Activated effector memory CD4-positive, alpha-beta T cell treated with Interleukin-2 at 50 U/mL for 16 hours (primary cell): ENCODE measurements at places on chromosomes 5 and 9.

DNA sequence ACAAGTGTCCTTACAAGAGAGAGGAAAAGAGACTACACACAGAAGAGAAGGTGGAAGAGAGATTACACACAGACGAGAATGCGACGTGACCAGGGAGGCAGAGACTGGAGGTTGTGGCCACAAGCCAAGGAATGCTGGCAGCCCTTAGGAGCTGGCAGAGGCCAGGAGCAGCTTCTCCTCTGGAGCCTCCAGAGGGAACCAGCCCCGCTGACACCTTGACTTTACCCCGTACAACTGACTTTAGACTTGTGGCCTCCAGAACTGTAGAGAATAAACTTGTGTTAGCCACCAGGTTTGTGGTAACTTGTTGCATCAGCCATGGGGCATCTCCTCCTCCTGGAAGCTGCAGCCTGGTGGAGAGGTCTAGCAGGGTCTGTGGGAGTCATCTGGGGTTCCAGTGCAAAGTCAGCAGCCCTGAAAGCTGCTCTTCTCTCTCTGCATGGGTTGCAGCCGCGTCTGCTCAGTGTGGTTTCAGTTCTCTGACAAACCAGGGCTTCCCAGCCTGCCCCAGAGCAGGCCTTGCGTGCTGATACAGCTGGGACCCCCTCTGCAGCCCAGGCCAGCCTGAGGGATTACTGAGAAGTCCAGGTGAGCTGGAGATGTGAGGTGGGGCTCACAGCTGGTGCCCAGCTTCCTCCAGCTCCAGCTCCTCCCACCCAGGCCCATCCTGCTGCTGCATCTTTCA lies 30.8 kb upstream of the CNOT6 start:
- no peak for DNase-seq

- DNase-seq, result no peak
Measured at GRCh38 chr9:36698984-36699383, 126.3 kb downstream of the MELK start.

DNA sequence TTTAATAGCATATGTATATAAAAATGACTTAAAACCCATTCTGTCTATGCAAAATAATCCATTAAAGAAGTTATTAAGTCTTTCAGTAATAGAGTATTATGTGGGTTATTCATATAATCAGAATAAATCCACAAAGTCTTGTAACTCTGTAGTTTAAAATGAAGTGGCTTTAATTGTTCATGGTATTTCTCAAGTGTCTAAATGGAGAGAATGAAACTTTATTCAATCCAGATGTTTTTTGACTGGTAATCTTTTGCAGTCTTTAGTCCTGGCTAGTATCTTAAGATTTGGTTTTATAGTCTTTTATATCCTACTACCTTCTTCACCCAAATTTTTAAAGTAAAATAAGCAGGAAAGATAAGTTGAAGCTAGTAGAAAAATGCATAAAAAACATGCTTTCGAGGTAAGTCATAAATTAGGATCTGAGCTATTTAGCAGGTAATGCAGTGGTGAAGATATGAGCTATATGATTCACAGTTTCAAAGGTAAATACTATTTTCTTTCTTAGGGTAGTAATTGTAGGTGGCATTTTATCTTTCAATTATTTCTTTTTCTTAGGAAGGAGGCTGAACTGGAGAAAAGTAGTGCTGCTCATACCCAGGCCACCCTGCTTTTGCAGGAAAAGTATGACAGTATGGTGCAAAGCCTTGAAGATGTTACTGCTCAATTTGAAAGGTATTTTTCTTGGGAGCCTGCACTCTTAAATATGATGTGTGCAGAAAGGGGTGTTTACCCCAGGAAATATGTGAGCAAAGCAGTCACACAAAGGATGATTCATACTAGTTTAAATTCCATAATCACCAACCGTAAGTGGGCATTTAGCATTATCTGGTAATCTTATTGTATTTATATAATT lies 17.9 kb downstream of the HMMR start:
- DNase-seq, result no peak

GRCh38 chr9:133362359-133363044 lies 6.2 kb downstream of the SURF2 start:
- no peak for DNase-seq

GRCh38 chr5:56596155-56596554 lies 219.2 kb upstream of the MAP3K1 start:
- DNase-seq, result no peak

- DNase-seq, result no peak
Measured at GRCh38 chr5:84091127-84091799, 293.4 kb downstream of the EDIL3 start.

DNA sequence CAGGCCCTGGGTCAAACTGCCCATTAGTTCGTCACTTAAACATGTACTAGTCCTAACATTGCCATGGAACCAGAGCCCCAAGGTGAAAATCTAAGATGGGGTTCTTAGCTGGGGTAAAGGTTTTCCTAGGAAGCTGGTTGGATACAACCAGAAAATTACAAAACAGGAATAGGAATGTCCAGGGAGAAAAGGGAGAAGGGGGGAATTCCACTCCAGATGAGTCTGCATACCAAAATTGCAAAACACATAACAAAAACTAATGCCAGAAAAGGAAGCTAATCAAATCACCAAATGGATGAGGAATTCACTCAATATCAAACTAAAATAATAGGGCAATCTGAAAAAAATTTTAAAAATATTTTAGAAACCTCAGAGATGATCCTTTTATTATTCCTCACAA lies 396.2 kb downstream of the EFNA5 start:
- DNase-seq, result no peak

DNA sequence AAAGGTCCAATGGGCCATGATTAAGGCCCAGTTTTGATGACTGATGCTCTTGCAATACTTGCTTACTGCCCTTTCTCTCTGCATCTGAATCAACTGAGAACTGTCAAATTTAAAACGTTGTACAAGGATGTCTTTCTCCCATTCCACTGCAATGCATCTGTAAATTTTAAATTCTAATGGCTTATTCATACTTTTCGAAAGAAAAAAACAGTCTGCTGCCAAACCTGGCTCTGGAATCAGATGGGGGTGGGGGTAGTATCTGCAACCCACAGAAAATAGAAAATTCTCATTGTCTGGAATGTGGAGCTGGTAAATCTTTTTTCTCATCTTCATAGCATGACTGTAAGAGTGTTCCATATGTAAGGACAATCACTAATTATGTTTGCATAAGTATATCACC lies 371.8 kb upstream of the RFX3 start:
- DNase-seq, result no peak

GRCh38 chr9:4225291-4226028 lies 74.4 kb downstream of the GLIS3 start:
- DNase-seq, result no peak

- DNase-seq, result no peak
Measured at GRCh38 chr5:103474677-103475076, 87.9 kb downstream of the NUDT12 start.
